ENCODE measurements at places on chromosomes 16 and 17.

GRCh38 chr16:26787924-26788323, 278.8 kb upstream of the C16orf82 start:
- DNase-seq: no peak

DNA sequence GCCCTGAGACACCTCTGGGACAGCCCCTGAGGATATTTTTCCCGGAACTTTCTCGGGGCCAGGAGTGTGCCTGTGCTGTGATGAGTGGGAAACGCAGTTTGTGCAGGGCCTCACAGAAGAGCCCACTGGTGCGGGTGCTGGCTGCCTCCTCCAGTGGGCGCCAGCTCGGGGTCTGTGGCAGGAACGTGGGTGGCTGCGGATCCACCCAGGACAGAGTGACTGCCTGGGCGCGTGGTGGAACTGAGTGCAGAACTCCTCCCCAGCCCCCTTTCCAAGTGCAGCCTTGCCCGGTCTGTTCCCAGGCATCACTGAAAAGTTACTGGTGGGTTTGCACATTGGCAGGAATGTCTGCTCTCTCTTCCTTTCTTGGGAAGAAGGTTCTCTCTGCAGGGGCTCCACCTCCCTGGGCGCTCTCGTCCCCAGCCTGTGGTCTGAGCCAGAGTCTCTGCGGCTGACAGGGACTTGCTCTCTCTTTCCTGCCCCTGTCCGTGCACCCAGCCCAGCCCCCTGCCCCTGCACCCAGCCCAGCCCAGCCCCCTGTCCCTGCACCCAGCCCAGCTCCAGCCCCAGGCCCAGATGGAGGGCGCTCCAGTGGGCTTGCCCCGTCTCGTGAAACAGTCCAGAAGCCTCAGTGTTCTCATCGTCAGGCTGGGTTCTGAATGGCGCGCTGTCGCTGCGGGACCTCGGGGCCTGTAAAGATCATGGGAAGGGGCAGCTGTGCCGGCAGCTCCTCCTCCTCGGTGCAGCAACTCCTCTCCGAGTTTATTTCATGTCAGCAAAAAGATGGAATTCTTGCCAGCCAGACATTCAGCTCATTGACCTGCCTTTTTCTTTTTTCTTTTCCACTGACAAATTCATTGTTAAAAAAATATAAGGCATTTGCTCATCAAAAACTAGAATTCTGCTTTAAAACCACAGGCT, 117.5 kb downstream of the BANP start:
- no peak for DNase-seq

GRCh38 chr16:65218348-65218747, 96.5 kb upstream of the CDH11 start:
- no peak for DNase-seq

- DNase-seq: no peak
Measured at GRCh38 chr16:10138881-10139280, 43.3 kb downstream of the GRIN2A start.

- no peak for DNase-seq
Measured at GRCh38 chr16:85449885-85450245, 163.3 kb upstream of the GSE1 start.

GRCh38 chr17:79942591-79943346, 92.9 kb downstream of the TBC1D16 start:
- DNase-seq: no peak

- no peak for DNase-seq
Measured at GRCh38 chr16:25165284-25165683, 51.5 kb upstream of the AQP8 start.

GRCh38 chr17:22463110-22463850, 771.0 kb downstream of the KCNJ18 start:
- no peak for DNase-seq

GRCh38 chr17:2393954-2394749, 6.7 kb downstream of the MNT start:
- no peak for DNase-seq

DNA sequence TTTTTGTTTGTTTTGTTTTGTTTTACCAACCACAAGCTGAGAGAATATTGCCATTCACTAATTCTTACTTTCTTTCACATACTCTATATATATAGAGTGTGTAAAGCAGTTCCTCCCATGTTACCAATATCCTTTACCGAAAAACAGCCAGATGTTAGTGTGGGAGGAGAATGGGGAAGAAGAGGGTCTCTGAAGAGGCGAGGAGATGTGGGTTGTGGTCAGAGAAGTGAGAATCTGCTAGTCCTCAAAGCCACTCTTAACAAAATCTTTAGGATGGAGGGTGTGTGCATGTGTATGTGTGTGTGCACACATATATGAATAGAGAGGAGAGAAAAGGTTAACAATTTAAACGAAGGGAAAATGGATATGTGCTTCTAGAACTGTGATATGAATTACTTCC, 80.6 kb downstream of the TUBD1 start:
- no peak for DNase-seq

DNA sequence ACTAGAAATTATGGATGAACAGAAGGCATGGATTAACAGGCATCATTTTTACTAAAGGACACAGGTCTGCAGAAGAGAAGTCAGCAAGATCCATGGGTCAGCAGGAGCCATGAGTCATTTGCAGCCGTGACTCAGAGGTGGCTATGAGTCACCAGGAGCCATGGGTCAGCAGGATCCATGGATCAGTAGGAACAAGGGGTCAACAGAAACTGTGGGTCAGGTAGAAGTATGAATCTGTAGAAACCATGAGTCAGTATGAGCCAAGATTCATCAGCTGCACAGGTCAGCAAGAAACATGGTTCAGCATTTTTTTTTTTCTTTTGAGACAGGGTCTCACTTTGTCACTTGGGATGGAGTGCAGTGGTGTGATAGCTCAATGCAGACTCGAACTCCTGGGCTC, 58.2 kb upstream of the HS3ST4 start:
- DNase-seq: no peak

- no peak for DNase-seq
Measured at GRCh38 chr16:19882646-19883045, 2.0 kb downstream of the GPRC5B start.

GRCh38 chr17:43713494-43714162, 45.0 kb downstream of the SOST start:
- no peak for DNase-seq

GRCh38 chr17:1073241-1073962, 76.5 kb downstream of the TIMM22 start:
- DNase-seq: no peak

DNA sequence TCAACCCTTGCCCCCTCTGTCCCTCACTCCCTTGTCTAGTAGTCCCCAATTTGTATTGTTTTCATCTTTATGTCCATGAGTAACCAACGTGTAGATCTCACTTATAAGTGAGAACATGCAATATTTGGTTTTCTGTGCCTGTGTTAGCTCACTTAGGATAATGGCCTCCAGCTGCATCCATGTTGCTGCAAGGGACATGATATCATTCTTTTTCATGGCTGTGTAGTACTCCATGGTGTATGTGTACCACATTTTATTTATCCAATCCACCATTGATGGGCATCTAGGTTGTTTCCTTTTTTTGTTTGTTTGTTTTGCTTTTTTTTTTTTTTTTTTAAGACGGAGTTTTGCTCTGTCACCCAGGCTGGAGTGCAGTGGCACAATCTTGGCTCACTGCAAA, 63.0 kb upstream of the HS3ST4 start:
- no peak for DNase-seq

DNA sequence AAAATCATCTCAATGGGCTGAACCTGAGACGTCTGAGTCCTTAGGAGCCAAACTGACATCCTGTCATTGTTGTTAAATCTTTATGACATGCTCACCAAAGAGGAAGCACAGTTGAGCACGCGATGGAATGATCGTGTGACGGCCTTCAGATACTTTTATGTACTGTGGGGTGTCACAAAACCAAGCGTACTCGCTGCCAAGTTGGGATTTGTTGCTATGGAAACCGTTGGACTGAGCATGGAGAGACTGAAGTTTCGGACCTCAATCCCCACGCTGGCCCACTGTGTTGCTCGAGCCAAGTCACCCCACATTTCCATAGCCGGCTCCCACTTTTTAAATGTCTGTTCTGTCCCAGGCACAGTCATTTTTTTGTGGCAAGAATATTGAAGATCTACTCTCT, 222.8 kb upstream of the SDK2 start:
- no peak for DNase-seq

- DNase-seq: no peak
Measured at GRCh38 chr16:20881503-20881878, 18.7 kb downstream of the DCUN1D3 start.

DNA sequence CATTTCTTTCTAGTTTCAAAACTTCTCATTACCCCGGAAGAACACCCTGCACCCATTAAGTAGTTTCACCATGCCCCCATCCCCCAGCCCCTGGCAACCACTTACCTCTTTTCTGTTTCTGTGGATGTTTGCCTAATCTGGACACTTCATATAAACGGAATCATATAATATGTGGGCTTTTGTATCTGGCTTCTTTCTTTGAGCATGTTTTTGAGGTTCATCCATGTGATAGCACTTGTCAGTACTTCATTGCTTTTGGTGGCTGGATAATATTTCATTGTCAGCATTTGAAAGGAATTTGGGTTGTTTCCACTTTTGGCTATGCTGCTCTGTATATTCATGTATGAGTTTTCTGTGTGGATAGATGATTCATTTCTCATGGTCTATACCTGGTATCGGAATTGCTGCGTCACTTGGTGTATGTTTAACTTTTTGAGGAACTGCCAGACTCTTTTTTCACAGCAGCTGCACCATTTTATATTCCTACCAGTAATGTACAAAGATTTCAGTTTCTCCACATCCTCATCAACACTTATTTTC, 30.0 kb upstream of the SLC5A10 start:
- DNase-seq: no peak
